ENCODE measurements at places on chromosomes 1 and 21. TPM values are rescaled to one million over a fixed set of nuclear protein-coding genes. Genes with fewer than 3 reads are reported as not detected.

Gene CSRP1
- total RNA-seq = 34.7 TPM

Gene PCSK9
- not detected for total RNA-seq

Gene TCEA3
- total RNA-seq = not detected

Gene CNIH3
- 1.8 TPM for total RNA-seq

Gene OLFM3
- total RNA-seq = not detected

Gene RPAP2
- 31.6 TPM for total RNA-seq

Gene GUCA2A
- not detected for total RNA-seq

Gene PTGS2
- total RNA-seq = 0.07 TPM

Gene PPIAL4G
- 1.4 TPM for total RNA-seq

Gene ANKRD65
- not detected for total RNA-seq

Gene SYT6
- not detected for total RNA-seq

Gene GJA4
- not detected for total RNA-seq
